ENCODE measurements at places on chromosomes 4 and X.

- DNase-seq, result no peak
Observed at GRCh38 chrX:1215123-1215823, 2.8 kb upstream of the CRLF2 start.

DNA sequence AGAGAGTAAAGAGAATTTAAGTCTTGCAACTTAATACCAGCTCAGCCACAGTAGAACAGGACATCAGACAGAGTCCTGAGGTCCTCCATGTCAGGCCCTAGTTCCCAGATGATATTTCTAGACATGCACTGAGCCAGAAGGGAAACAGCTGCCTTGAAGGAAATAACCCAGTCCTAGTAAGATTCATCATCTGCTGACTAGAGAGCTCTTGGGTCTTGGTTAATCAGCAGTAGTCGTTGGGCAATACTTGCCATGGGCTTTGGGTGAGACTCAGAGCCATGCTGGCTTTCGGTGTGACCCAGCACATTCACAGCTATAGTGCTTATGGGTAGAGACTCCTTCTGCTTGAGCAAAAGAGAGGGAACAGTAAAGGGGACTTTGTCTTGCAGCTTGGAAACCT is 379.1 kb downstream of the AR start:
- DNase-seq, result no peak

DNA sequence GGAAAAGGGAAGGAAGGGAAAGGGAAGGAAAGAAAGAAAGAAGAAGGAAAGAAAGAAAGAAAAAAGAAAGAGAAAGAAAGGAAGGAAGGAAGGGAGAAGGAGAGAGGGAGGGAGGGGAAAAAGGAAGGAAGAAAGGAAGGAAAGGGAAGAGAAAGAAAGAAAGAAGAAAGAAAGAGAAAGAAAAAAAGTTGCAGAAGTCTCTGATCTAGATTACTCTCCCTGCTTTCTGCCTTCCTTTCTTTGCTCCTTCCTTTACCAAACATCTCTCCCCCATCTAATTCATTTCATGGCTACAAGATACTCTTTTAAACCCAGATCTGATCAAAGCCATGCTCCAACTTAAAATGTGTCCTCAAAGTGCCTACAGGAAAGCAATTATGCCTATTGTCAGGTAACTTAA is 148.6 kb downstream of the KIT start:
- DNase-seq, result no peak

GRCh38 chr4:70994069-70994366 is 569 bp downstream of the DCK start:
- no peak for DNase-seq
